HFF-Myc (cell line): ENCODE measurements at places on chromosomes 5 and 9.

DNA sequence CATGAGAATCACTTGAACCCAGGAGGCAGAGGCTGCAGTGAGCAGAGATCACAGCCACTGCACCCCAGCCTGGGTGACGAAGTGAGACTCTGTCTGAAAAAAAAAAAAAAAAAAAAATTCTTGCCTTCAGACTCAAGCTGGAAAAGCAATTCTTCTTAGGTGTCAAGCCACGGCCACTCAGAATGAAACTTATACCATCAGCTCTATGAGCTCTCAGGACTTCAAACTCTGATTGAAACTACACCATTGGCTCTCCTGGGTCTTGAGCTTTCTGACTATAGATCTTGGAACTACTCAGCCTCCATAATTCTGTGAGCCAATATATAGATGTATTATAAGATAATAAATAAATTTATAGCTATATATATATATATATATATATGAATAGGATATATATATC is 12.9 kb upstream of the FGF10 start:
- DNase-seq = no peak

DNA sequence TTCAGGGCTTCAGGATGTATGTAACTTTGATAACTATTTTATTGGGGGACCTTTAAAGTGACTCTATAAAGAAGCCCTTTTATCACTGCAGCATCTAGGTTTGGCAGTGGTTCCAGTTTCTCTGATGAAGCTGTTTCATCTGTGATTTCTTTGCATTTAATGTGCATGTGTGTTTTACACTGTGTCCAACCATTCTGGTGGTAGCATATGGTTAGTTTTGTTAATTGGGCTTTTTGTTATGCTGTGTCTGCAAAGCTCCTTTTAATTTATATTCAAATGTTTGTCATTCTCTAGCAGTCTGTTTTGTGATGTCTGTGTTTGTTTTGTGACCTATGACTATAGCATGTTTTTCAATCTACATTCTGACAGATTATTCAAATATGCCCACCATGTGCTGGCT is 294.8 kb downstream of the DNAH5 start:
- no peak for DNase-seq

DNA sequence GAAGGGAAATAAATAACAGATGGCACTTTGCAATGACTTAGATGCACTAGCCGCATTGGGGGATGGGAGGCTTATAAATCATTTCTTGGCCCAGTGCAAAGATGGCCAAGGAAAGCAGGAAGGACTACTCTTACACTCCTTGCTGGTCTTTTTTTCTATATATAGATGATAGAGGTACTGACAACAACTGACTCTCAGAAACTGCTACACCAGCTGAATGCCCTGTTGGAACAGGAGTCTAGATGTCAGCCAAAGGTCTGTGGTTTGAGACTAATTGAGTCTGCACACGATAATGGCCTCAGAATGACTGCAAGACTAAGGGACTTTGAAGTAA is 1.7 kb downstream of the CCNG1 start:
- DNase-seq = no peak

DNA sequence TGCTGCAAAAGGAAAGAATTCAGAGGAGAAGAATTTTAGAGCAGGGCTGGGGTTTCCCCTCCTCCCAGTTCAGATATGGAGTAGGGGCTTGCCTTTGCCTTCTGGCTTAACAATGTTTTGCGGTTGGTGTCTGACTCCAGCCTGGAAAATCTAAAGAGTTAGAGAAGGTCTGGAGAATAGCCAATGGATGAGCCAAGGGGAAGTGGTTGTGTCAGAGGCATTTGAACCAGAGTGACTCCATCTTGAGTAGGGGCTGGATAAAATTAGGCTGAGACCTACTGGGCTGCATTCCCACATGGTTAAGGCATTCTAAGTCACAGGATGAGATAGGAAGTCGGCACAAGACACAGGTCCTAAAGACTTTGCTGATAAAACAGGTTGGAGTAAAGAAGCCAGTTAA is 133.7 kb downstream of the DIRAS2 start:
- no peak for DNase-seq

GRCh38 chr9:110241260-110241857 is 14.9 kb downstream of the TXN start:
- DNase-seq = no peak

DNA sequence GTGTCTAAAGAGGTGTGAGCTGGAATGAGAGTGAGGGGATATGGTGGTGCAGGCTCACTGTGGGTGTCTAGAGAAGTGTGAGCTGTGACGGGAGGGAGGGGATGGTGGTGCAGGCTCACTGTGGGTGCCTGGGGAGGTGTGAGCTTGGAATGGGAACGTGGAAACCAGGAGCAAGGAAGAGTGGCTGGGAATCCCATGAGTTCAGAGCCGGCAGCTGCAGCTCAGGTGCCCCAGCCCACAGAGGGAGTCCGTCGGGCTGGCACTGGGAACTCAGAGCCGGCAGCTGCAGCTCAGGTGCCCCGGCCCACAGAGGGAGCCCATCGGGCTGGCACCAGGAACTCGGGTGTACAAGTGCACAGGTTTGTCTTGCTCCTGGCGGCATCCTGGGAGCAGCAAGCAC is 45.6 kb downstream of the IRX2 start:
- DNase-seq = no peak

- DNase-seq = peak; percentile 35
Measured at GRCh38 chr5:14628346-14628745, 36.2 kb upstream of the OTULIN start.

GRCh38 chr9:97501972-97502221 is 431 bp downstream of the TMOD1 start:
- no peak for DNase-seq

- DNase-seq = no peak
Measured at GRCh38 chr9:134624621-134625181, 16.9 kb upstream of the COL5A1 start.

DNA sequence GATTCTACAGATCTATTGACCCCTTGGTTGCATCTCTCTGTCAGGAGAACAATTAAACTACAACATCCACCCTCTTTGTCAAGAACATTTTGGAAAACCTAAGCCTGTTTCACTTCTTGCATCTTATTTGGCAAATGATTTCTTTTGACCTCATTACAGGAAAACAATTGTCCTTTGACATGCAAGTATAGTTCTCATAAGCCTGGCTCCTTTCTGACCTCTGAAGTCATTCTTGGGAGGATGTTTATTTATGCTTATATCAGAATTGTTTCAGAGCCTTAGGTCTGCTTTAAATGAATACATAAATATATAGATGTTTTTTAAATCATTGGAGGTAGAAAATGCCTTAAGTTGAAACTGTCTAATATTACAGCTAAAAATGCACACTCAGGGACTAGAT is 361.3 kb upstream of the PTGER4 start:
- DNase-seq = no peak

DNA sequence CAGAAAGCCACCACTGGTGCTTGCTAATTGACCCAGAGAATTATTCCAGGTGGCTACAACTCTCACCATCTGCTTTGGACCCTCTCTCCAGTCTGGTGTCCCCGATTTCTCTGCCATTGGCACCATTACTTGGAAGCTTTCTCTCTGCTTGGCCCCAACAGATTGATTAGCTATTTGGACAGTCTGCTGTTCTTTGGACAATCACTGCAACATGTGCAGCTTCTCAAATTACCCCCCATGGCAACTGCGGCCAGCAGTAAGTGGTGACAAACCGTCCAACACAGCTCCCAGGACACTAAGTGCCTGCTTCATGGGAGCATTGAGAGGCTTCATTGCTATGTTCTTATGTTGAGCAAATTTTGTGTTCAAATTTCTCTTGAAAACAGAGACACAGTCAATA is 309.8 kb downstream of the TAF11L14 start:
- no peak for DNase-seq

- no peak for DNase-seq
Measured at GRCh38 chr9:137253717-137254623, 1.2 kb upstream of the NELFB start.

DNA sequence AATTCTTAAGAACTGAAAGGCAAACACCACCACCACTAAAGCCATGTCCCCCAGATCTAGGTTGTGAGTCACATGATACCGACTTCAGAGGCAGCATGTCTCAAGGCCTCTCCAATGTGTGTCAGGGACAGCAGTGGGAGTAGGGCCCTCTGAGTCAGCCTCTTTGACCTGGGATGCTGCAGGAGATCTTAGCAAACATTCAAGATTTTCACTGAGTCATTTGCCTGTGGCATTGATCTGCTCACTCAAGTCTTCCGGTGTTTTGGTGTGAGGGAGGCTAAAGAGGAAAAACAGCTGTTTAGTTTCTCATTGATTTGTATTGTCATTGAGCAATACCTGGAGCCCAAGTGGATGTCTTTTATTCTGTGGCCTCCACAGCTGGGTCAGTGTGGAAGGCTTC is 36.1 kb downstream of the TMC1 start:
- peak; percentile 75 for DNase-seq

DNA sequence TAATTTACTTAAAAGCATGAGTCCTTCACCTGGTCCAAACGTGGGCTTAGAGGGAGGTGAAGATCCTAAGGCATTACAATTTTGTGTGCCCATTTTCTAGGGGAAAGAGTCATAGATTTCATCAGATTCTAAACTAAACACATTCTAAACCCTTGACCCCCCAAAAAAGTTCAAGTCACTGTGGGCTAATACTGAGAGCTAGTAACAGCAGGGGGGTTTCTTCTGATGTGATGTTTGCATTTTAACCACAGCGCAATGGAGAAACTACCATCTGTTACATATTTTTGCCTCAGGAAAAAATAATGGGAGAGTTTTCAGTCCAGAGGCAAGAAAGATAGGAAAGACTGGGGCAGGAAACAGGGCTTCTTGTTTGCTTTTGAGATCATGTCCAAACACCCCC is 110.8 kb upstream of the SLC1A3 start:
- DNase-seq = no peak

GRCh38 chr9:128654481-128654880 is 2.2 kb downstream of the DYNC2I2 start:
- no peak for DNase-seq

DNA sequence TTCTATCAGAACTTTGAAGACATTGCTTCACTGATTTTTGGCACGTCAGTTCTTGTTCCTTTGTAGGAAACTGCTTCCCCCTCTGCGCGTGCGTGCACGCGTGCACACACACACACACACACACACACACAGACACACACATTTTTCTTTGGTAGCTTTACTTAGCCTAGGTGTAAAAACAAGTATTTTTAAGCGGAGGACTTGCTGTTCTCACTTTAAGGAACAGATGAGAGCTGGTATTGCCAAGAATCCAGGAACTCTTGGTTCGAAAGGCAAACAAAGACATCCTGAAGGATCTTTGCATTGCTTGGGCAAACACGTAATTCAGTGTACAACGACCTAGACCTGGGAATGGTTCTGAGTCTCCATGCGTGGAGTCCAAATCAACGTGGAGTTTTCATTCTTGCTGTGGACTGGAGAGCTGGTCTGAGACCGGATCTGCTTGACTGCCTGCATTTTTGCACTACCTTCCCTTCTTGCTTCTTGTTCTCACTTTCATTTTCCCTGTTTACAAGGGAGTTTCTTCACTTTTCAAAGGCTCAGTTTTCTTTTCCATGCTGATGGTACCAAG is 8.2 kb downstream of the TMEM268 start:
- no peak for DNase-seq

DNA sequence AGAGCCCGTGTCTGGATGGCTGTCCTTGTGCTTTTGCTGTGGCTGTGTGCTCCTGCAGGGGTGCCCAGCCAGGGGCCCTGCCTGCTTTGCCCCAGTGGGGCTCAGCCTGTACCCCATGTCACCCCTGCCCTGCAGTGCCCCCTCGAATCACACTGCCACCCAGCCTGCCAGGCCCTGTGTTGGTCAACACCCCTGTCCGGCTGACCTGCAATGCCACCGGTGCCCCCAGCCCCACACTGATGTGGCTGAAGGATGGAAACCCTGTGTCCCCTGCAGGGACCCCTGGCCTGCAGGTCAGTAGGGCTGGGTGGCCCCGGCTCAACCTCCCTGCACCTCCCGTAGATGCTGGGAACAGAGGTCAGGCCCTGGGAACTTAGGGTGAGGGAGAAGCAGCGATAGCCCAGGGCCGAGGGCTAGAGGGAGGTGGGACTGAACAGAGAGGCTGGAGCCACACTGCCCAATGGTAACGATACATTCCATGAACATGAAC is 82.8 kb upstream of the ASS1 start:
- DNase-seq = no peak

DNA sequence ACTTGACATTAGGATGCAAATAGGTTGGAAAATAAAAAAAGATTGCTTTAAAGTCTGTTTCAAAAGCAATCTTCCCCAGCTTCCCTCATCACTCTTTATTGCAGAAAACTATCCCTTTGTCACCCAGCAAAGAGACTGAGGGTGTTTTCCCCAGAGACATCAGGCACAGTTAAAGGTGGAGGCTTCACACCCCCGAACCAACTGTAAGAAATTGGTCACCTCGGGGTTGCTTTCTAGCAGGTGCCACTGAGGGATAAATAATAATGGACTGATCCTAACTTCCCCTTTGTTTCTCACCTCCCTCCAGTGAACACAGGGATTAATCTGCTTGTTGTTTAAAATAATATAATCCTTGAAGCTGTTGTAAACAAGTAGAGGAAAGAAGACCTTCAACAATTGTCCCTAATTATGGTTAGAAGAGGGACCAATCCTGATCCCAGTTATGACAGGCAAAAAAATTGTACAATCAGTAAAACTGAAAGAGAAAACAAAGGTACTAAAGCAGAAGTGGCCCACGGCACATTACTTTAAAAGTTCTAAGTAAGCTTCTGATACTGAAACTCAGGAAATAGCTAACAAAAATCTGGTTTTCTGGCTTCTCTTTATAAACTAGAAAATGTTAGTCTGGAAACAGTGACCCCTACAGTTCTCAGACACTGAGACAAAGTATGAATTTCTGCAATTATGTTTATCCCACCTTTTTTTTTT is 6.6 kb upstream of the PCSK1 start:
- DNase-seq = no peak

DNA sequence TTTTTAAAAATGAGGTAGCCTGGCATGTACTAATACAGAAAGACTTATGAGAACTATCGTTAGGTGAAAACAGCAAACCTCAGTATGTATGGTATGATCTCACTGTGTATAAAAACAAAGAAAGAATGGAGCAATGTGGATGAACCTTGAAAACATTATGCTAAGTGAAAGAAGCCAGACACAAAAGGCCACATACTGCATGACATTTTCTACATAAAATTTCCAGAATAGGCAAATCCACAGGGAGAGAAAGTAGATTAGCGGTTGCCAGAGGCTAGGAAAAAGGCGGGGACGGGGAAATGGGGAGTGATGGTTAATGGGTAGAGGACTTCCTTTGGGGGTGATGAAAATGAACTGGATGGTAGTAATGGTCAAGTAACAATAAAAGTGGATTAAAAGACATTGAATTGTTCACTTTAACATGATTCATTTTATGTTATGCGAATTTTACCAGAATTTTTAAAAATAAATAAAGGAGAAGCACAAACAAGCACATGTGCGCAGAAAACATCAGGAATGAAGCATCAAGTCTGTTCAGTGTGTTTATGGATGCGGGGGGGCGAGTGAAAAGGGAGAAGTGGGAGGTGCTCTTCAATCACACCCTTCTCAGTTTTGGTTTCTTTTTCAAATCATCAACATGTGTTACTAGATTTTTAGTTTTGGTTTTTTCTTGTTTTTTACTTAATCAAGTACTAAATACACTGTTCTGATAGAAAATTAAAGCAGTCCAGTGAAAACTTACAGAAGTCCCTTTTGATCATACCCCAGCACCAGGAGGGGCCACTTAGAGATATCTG is 16.3 kb downstream of the ROR2 start:
- no peak for DNase-seq

- no peak for DNase-seq
Measured at GRCh38 chr9:37902796-37903646, 906 bp downstream of the SLC25A51 start.

GRCh38 chr9:126885131-126885641 is 24.7 kb downstream of the ZBTB34 start:
- DNase-seq = no peak

- DNase-seq = no peak
Measured at GRCh38 chr5:87394411-87395165, 18.1 kb downstream of the CCNH start.

GRCh38 chr5:177426566-177427210 is at the start of gene GRK6:
GRK6 (plus strand) TSS chr5:177426676; CDS start chr5:177426846, 170 bp downstream.
- no peak for DNase-seq
